Mesothelial cell of epicardium (in vitro differentiated cells): ENCODE measurements at places on chromosomes 1 and 21. TPM values are rescaled to one million over a fixed set of nuclear protein-coding genes. Genes with fewer than 3 reads are reported as not detected.

The EXO1 gene
- total RNA-seq: 8.3 to 9.4 TPM (median 8.4 TPM) in 3 replicates

The SPRR5 gene
- total RNA-seq: not detected in 3 replicates

The SERPINC1 gene
- 0.22 to 0.27 TPM (median 0.23 TPM) in 3 replicates for total RNA-seq

The RASSF5 gene
- 6.5 to 7.0 TPM (median 6.8 TPM) in 3 replicates for total RNA-seq

The PPOX gene
- 48.9 to 49.7 TPM (median 49.0 TPM) in 3 replicates for total RNA-seq

The OR6K3 gene
- not detected in 3 replicates for total RNA-seq

GRCh38 chr1:207745839-207746767, 5.8 kb upstream of the CD46 start:
- no peaks in the 10 kb centered on the region for H3K27me3 ChIP-seq
- H3K4me1 ChIP-seq: peaks cover 24% of the 10 kb centered on the region
- no peak for DNase-seq
- H3K36me3 ChIP-seq: no peaks in the 10 kb centered on the region
- no peak overlapping the region for H3K27ac ChIP-seq

DNA sequence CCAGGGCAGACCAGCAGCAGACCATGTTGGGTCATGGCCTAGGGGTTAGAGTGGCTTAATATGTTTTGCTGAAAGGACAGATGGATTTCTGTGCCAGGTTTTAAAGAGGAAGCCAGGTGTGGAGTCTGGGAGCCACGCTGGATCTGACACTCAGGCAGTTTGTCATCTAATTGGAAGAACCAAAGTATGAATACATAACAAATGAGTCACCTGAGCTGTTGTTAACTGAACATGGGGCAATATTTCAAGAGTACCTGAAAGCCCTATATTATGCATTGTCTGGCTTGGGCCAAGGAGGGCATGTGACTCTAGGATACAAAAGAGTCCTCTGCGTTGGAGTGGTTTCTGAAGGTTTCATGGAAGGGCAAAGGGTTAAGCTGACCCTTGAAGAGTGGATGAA, 70.6 kb downstream of the LMO4 start:
- peaks cover 25% of the 10 kb centered on the region for H3K4me1 ChIP-seq
- H3K27ac ChIP-seq: no peak overlapping the region
- H3K27me3 ChIP-seq: no peaks in the 10 kb centered on the region

GRCh38 chr1:196380316-196380715, 227.9 kb downstream of the KCNT2 start:
- H3K4me1 ChIP-seq: no peaks in the 10 kb centered on the region
- no peaks in the 10 kb centered on the region for H3K27me3 ChIP-seq
- no peak overlapping the region for H3K4me3 ChIP-seq
- DNase-seq: no peak

GRCh38 chr1:87143413-87144135, 185.1 kb upstream of the LMO4 start:
- DNase-seq: no peak
- H3K36me3 ChIP-seq: no peaks in the 10 kb centered on the region
- no peak overlapping the region for H3K27ac ChIP-seq
- no peak overlapping the region for H3K4me3 ChIP-seq

DNA sequence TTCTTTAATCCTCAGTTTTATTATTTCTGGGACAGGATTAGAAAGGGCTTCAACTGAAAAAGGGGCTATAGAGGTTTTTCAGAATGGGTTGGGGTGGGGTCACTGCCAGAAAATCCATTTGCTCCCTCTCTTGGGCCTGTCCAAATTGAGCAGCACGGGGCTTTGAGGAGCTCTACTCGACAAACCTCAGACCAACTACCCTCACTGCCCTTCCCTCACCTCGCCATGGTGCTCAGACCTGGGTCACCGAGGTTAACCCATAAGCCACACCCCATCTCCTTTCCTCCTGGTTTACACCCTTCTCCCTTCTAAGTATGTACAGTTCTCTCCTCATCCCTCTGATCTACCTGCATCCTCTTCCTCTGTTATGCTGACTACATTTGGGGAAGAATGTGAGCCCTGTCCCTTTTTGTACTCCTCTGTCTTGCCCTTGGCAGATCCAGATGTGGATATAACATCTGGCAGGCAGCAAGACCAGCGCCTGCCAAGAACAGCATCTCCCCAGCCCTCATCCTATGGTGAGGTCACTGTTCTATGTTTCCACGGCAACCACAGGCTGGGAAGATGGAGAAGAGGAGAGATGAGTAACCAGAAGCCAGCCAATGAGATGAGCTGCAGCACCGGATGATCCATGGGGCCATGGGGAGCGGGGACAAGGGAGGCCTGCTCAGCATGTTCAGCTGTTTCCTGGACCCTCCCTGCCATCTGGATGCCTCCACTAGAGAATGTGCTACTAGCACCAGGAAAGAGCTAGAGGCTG, 3.7 kb upstream of the FABP3 start:
- peaks cover 24% of the 10 kb centered on the region for H3K4me1 ChIP-seq
- no peaks in the 10 kb centered on the region for H3K27me3 ChIP-seq
- peak overlapping the region; percentile 30 for H3K27ac ChIP-seq
- H3K4me3 ChIP-seq: no peak overlapping the region

- peak; percentile 67 for DNase-seq
- peak within 1 kb of the TSS; percentile 79 for H3K27ac ChIP-seq
- peaks cover 6% of the 10 kb centered on the region for H3K4me1 ChIP-seq
- H3K36me3 ChIP-seq: no peaks in the 10 kb centered on the region
- H3K27me3 ChIP-seq: no peaks in the 10 kb centered on the region
These were observed at the start of gene HENMT1 for GRCh38 chr1:108661030-108661609. Gene HENMT1, minus strand, starts transcription at chr1:108661093. Its CDS starts 1,209 bp downstream, at chr1:108659884.

DNA sequence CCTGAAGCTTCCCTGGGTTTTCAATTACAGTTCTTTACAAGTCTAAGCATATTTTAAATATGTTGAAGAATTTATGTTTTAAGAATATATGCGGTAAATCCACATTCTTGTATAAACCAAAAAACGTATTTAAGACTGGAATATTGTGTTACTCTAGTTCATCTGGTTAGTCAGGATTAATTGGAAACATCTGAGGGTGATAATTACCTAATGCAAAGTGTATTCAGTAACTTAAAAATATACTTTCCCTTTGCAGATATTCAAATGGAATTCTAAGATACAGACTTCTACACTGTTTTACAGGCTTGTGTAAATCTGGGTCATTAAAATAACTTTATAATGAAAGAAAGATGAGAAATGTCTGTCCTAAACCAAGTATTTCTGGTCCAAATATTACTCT, 302.0 kb downstream of the VAV3 start:
- H3K36me3 ChIP-seq: no peaks in the 10 kb centered on the region
- H3K4me3 ChIP-seq: no peak overlapping the region
- no peak overlapping the region for H3K27ac ChIP-seq
- H3K27me3 ChIP-seq: no peaks in the 10 kb centered on the region
- DNase-seq: no peak
- peaks cover 42% of the 10 kb centered on the region for H3K4me1 ChIP-seq

- peaks cover 45% of the 10 kb centered on the region for H3K4me1 ChIP-seq
- DNase-seq: no peak
- H3K4me3 ChIP-seq: peak overlapping the region; percentile 78
- H3K36me3 ChIP-seq: no peaks in the 10 kb centered on the region
These were observed 451 bp downstream of the ADAMTSL4 start for GRCh38 chr1:150549496-150550221.

GRCh38 chr1:111085676-111086075, 54.2 kb downstream of the DRAM2 start:
- H3K4me3 ChIP-seq: no peak overlapping the region
- H3K27ac ChIP-seq: no peak overlapping the region
- H3K27me3 ChIP-seq: no peaks in the 10 kb centered on the region
- no peaks in the 10 kb centered on the region for H3K4me1 ChIP-seq

DNA sequence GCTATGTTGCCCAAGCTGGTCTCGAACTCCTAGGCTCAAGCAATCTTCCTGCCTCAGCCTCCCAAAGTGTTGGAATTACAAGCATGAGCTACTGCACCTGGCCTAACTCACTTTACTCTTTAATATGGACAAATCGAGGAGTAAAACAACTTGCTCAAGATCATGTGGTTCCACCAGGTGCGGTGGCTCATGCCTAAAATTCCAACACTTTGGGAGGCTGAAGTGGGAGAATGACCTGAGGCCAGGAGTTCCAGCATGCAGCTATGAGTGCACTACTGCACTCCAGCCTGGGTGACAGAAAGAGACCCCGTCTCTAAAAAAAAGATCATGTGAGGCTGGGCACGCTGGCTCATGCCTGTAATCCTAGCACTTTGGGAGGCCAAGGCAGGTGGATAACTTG, 2.0 kb downstream of the INPP5B start:
- peaks cover 9% of the 10 kb centered on the region for H3K36me3 ChIP-seq
- no peak for DNase-seq
- no peak overlapping the region for H3K27ac ChIP-seq

DNA sequence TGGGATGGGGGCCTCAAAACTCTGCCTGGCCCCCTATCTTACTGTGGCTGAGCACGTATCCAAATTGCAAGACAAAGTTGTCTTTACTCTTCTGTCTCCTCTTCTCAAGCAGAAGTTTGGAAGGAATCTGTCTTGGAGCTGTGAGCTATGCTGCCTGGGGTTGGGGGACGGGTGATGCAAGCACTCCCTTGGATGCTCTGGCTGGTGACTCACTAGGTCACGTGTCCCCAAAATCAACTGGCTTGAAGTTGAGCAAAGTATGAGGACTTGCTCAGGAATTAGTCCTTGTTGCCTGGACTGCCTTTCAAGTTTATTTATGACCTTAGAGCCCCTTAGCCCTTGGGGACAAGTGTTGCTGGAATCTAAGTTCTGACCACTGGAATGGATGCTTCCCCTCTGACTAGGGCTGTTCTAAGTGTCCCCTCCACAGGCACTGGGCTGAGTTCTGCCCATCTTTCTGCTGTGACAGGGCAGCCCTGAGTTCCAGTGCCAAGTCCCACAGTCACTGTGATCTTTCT, 269.5 kb downstream of the HHAT start:
- peaks cover 7% of the 10 kb centered on the region for H3K4me1 ChIP-seq
- H3K4me3 ChIP-seq: no peak overlapping the region
- H3K27me3 ChIP-seq: no peaks in the 10 kb centered on the region
- H3K36me3 ChIP-seq: peaks cover 12% of the 10 kb centered on the region
- H3K27ac ChIP-seq: no peak overlapping the region

GRCh38 chr1:164518692-164519332, 40.2 kb upstream of the PBX1 start:
- no peak overlapping the region for H3K27ac ChIP-seq
- H3K4me3 ChIP-seq: no peak overlapping the region
- peaks cover 19% of the 10 kb centered on the region for H3K4me1 ChIP-seq
- DNase-seq: no peak

DNA sequence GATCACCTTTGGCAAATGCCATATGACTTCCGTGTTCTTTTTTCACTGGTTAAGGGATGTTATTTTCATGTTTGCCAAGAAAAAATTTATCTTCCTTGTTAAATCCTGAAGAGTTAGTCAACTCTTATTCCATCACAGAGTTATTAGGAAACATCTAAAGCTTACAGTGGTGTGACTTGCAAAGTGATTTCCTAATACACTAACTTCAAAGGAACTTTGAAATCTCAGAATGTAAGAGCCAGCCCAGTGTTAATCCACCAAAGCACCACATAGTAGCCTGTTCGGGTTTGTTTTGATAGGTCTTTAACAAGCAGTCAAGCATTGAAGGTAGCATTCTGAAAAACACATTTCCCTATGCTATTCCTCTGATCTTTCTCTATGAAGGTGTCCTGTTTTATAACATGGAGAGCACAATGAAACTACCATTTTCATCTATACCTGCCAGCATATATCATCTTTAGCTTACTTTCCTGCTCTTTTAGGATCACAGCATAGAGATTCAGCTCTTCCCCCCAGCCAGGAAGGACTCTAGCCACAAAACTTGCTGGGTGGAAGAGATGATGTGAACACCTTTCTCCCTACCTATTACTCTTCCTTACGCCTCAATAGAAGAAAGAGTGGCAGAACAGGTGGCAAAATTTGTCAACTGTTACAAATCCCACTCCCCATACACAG, 82.4 kb upstream of the MAGI3 start:
- H3K27me3 ChIP-seq: no peaks in the 10 kb centered on the region
- H3K36me3 ChIP-seq: peaks cover 6% of the 10 kb centered on the region
- peak overlapping the region; percentile 11 for H3K27ac ChIP-seq
- no peak for DNase-seq
- H3K4me3 ChIP-seq: no peak overlapping the region
- H3K4me1 ChIP-seq: peaks cover 45% of the 10 kb centered on the region

- H3K4me3 ChIP-seq: no peak overlapping the region
- peak overlapping the region; percentile 100 for H3K27ac ChIP-seq
- DNase-seq: no peak
- H3K36me3 ChIP-seq: no peaks in the 10 kb centered on the region
These were observed 229.2 kb downstream of the RHOU start for GRCh38 chr1:228964178-228965089.

- H3K4me3 ChIP-seq: no peak overlapping the region
- peaks cover 17% of the 10 kb centered on the region for H3K4me1 ChIP-seq
- no peak overlapping the region for H3K27ac ChIP-seq
These were observed 93.2 kb downstream of the PLXNA2 start for GRCh38 chr1:208150833-208151458.

- H3K36me3 ChIP-seq: no peaks in the 10 kb centered on the region
- H3K4me1 ChIP-seq: no peaks in the 10 kb centered on the region
- H3K4me3 ChIP-seq: no peak overlapping the region
- no peaks in the 10 kb centered on the region for H3K27me3 ChIP-seq
- peak overlapping the region; percentile 6 for H3K27ac ChIP-seq
These were observed 8.1 kb upstream of the LEFTY1 start for GRCh38 chr1:225896937-225897549.
